ENCODE measurements at places on chromosomes 2 and 18. TPM values are rescaled to one million over a fixed set of nuclear protein-coding genes. Genes with fewer than 3 reads are reported as not detected.

Gene CPLX4
- total RNA-seq, result not detected

Gene LTBP1
- 23.8 TPM for total RNA-seq

Gene CD8B2
- not detected for total RNA-seq

Gene TMEM178A
- 14.0 TPM for total RNA-seq

Gene FKBP1B
- 50.8 TPM for total RNA-seq

Gene LYPD6
- 8.9 TPM for total RNA-seq

Gene TMEFF2
- 1.5 TPM for total RNA-seq

Gene DYNC1I2
- total RNA-seq, result 65.6 TPM

Gene IL36B
- total RNA-seq, result not detected

Gene REL
- 7.5 TPM for total RNA-seq

Gene SERPINB12
- not detected for total RNA-seq

Gene RGPD4
- total RNA-seq, result 0.08 TPM

Gene UGT1A7
- total RNA-seq, result not detected

Gene GPD2
- total RNA-seq, result 43.1 TPM

Gene EN1
- not detected for total RNA-seq

Gene RNF152
- total RNA-seq, result 2.2 TPM

Gene PLGLB1
- 0.54 TPM for total RNA-seq

Gene ERFE
- total RNA-seq, result 2.5 TPM

Gene PJVK
- total RNA-seq, result 2.4 TPM

Gene PDE1A
- total RNA-seq, result 0.15 TPM

Gene BMP10
- total RNA-seq, result not detected

Gene MC5R
- 0.31 TPM for total RNA-seq

Gene NEU4
- 0.82 TPM for total RNA-seq

Gene POMC
- 2.2 TPM for total RNA-seq

Gene SIX3
- total RNA-seq, result 0.21 TPM

Gene CEP68
- total RNA-seq, result 22.5 TPM

Gene COLEC12
- total RNA-seq, result 2.3 TPM

Gene RBM43
- total RNA-seq, result 1.7 TPM

Gene UGT1A1
- total RNA-seq, result not detected

Gene ZNF804A
- total RNA-seq, result not detected

Gene GPATCH11
- 2.7 TPM for total RNA-seq

Gene SCN1A
- total RNA-seq, result 1.9 TPM

Gene RAB27B
- total RNA-seq, result 0.60 TPM

Gene DSG4
- total RNA-seq, result not detected

Gene RAD51AP2
- 0.08 TPM for total RNA-seq

Gene GTF2A1L
- total RNA-seq, result not detected

Gene RUFY4
- not detected for total RNA-seq

Gene NCKAP5
- total RNA-seq, result 0.46 TPM

Gene TBR1
- total RNA-seq, result not detected

Gene SPHKAP
- total RNA-seq, result not detected

Gene MATN3
- 9.7 TPM for total RNA-seq

Gene VSNL1
- 108 TPM for total RNA-seq

Gene CRYBA2
- not detected for total RNA-seq

Gene CYRIA
- total RNA-seq, result 8.2 TPM

Gene FOXD4L1
- not detected for total RNA-seq

Gene SLC9A4
- total RNA-seq, result not detected

Gene TEX44
- not detected for total RNA-seq

Gene FABP1
- not detected for total RNA-seq

Gene RAPGEF4
- total RNA-seq, result 1.4 TPM

Gene DQX1
- total RNA-seq, result 0.76 TPM

Gene GPR45
- total RNA-seq, result not detected

Gene ACADL
- total RNA-seq, result 0.34 TPM

Gene FAM237A
- not detected for total RNA-seq

Gene PCARE
- not detected for total RNA-seq

Data from H1 (cell line).